H9 (cell line): ENCODE measurements at places on chromosomes 4 and X.

DNA sequence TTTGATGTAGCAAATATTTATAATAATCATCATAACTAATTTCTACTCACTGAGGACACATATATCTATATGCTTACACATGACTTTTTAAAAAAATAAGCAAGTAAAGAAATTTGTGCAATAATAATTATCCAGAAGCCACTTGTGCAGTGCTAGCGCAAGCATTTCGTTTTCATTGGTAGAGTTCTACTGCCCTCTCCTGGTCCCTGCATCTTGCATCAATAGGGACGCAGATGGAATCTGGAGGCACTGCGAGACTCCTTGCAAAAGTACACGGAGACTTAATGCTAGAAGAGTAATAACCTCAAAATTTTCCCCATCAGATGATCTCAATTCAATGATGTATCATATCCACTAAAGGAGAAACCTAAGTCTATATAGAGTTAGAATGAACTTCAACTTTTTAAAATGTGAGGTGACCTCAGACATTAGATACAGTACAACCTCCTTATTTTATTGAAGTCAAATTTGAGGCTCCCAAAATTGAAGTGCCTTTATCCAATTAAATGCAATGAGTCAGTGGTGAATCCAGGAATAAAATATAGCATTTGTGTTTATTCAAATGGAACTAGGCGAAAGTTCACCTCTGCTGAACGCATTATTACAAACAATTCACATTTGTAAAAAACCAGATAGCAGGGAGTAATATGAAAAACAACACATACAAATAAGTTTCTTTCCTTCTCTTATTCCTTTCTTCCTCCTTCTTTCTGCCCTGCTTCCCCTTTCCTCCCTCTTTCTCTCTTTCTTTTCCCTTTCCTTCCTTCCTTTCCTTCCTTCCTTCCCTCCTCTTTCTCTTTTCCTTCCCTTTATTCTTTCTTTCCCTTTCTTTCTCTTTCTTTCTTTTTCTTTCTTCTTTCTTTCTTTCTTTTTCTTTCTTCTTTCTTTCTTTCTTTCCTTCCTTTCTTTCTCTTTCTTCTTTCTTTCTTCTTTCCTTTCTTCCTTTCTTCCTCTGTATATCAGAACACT lies 450.0 kb downstream of the ANKRD50 start:
- peak; percentile 47 for DNase-seq

DNA sequence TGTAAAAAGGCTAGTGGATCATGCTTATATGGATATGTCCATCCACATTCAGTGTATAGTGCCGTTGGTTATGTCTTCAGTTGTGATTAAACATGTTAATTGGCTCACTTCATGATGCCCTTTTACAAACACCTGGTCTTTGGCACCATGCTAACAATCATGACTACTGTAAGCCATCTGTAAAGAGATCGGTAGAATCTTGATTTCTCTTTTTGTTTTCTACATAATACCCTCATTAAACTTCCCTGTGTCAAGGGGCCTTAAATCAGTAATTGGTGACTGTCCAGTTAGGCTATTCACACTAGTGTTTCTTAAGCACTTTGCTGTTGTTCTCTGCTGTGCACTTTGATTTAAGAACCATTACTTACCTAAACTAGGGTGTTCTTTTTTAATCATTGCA lies 475.2 kb downstream of the RPA4 start:
- DNase-seq = no peak

GRCh38 chr4:168945291-168945690 lies 64.8 kb downstream of the CBR4 start:
- no peak for DNase-seq

GRCh38 chrX:23637187-23637586 lies 30.1 kb upstream of the PRDX4 start:
- DNase-seq = no peak

GRCh38 chrX:23511793-23512192 lies 155.5 kb upstream of the PRDX4 start:
- no peak for DNase-seq

DNA sequence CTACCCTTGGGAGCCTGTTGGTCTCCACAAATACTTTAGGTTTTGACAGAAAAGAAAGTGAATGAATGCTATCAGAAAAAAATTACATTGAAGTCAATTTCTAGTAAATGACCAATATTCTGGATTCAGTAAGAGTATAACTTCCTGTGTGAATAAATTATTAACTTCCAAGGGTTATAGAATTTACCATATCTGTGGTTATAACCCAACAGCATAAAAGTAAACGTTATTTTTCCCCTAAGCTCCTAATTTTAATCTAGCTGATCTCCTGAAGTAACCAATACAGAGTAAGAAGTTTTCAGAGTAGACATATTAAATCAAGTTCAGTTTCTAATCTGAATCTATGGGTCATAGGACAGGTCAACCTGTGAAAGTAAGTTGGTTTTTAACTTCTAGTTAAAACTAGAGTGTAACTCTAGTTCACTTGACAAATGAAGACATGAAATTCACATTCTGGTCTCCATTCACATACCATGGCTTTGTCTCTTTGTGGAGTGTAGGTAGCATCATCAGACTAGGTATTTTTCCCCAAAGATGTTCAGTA lies 22.8 kb downstream of the DTHD1 start:
- no peak for DNase-seq

GRCh38 chr4:152172146-152172545 lies 363.7 kb downstream of the FBXW7 start:
- DNase-seq = no peak

- no peak for DNase-seq
These were observed 46.8 kb downstream of the RGS12 start for GRCh38 chr4:3339577-3339976.

- DNase-seq = no peak
These were observed 135.2 kb downstream of the ADGRL3 start for GRCh38 chr4:61335241-61335763.
